Spinal cord (tissue), 10 donors: ENCODE measurements at places on chromosomes 7 and 10.
A peak's percentile ranks its signal among the peaks of the same experiment; 100 is the strongest.

DNA sequence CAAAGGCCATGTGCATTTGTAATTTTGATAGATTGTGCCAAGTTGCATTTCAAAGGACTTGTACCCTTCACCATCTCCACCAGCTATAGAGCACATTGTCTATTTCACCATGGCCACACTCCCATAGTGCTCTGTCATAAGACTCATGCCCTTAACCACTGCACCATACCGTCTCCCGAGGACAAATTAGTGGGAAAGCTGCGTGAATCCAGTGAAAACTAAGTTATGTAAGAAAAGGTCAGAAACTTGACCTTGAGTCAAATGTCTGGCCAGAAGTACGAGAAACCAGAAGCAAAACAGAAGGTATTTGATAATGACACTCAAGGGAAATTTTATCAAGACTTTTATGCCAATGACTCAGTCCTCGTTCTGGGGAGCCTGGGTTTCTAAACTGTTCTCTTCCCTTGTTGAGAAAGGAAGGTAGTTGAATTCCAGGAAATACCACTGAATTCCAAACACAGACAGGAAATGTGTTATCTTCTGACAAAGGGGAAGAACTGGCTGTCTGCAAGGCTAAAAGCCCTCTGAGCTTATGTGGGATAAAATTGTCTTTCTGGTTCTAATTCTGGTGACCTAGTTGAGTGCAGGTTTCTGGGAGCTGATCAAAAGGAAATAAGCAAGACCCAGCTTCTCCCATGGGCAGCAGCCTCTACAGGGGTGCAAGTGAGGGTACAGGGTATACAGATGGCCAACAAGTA lies 49.7 kb downstream of the CDK1 start:
- H3K4me3 ChIP-seq, result no peak overlapping the region
- no peaks in the 10 kb centered on the region for H3K27me3 ChIP-seq
- H3K4me1 ChIP-seq, result no peaks in the 10 kb centered on the region
- DNase-seq, result no peak

DNA sequence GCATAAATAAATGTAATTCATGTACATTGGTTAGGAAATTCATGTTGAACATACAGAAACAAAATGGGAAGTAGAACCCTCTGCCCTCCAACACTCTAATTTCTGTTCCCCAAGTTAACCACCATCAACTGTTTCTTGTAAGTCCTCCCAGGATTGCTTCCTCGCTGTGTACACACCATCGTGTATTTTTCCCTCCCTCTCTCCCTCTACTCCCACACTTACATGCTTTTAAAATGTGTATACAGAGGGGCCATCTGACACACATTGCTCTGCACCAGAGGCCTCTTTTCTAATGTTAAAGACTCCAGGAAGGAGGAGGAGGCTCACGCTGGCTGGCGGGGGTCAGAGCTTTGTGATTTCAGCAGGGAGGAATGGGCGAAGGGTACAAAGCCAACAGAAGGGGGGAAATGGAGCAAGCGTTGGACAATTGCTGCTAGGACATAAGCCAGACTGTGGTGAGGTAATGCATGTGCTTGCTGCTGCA lies 1.9 kb upstream of the EPHA1 start:
- DNase-seq, result no peak
- H3K4me1 ChIP-seq, result peaks cover 12% of the 10 kb centered on the region
- no peaks in the 10 kb centered on the region for H3K36me3 ChIP-seq

DNA sequence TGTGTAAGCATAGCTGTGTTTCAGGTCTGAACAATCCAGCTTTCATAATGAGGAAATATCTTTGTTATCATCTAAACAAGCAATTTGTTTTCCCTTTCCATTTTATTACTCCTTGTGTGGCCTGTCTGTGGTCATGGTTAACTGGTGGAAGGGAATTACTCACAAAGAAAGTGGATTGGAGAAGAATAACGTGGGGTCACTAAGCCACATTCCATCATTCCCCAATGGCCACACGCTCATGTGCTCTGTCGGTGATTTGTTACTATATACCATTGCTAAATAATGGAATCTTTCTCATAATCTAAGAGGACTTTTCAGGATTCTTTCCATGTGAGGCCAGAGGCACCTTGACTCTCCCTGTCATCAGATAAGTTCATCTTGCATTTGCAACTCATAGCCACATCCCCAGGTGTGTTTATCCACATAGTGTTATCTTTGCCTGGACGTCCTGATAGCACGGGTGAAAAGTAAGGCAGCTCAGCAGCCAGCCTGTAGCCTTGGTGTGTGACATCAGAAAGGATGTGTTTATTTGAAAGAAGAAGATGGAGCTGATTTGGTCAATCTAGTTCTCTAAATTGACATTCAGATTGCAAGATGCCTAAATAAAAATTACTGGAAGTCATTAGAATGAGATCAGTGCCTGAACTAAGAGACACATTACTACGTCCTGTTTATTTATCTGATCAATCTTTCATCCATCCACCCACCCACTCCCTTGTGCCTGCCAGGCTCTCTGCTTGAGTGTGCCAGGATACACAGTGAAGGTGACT lies 128.9 kb downstream of the CELF2 start:
- no peak for DNase-seq
- H3K27me3 ChIP-seq, result no peaks in the 10 kb centered on the region
- H3K4me3 ChIP-seq, result no peak overlapping the region

GRCh38 chr10:28945959-28946358 lies 268.6 kb downstream of the BAMBI start:
- H3K4me1 ChIP-seq, result no peaks in the 10 kb centered on the region
- no peaks in the 10 kb centered on the region for H3K36me3 ChIP-seq
- DNase-seq, result no peak

DNA sequence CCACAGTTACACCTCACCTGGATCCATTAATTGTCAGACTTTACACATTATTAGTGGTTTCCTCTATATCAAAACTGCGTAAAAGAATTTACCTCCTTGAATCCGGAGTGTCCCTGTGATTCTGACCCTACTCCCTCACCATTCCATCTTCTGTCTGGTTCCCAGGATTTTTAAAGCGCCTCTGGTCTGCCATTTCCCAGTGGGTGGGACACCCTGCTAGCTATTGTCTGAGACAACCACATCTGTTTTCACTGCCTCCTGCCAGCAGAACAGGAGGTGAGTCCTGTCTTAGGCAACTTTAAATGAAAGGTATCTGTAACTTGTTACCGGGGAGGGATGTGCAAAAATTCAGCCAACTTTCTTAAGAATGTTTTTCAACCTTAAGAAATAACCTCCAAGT lies 2.3 kb downstream of the MACROH2A2 start:
- no peak for DNase-seq
- peaks cover 3% of the 10 kb centered on the region for H3K27me3 ChIP-seq

GRCh38 chr7:158809596-158809995 lies 19.7 kb downstream of the ESYT2 start:
- peaks cover 6% of the 10 kb centered on the region for H3K36me3 ChIP-seq
- H3K4me1 ChIP-seq, result peaks cover under 1% of the 10 kb centered on the region
- no peak for DNase-seq
- H3K27ac ChIP-seq, result no peak overlapping the region

DNA sequence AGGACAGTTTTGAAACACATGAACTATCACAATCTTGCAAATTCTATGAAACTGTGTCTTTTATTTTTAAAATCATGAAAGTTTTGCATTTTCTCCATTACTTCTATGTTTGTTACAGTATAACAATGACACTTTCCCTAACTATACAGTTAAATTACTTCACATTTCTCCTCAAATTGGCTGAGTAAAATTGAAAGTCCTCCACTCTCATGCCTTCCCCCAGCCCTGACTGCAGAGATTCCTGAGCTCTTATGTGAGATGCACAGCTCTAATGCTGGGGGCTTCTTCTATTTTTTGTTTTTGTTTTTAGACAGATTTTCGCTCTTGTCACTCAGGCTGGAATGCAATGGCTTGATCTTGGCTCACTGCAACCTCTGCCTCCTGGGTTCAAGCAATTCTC lies 22.7 kb upstream of the MAP3K8 start:
- H3K27me3 ChIP-seq, result no peaks in the 10 kb centered on the region
- no peak overlapping the region for H3K27ac ChIP-seq
- no peak for DNase-seq

- no peak for DNase-seq
- no peak overlapping the region for H3K4me3 ChIP-seq
- no peaks in the 10 kb centered on the region for H3K36me3 ChIP-seq
- no peak overlapping the region for H3K27ac ChIP-seq
- H3K27me3 ChIP-seq, result no peaks in the 10 kb centered on the region
Observed at GRCh38 chr7:85708221-85708620, 521.4 kb upstream of the SEMA3D start.

- H3K27ac ChIP-seq, result no peak overlapping the region
- H3K4me3 ChIP-seq, result no peak overlapping the region
- DNase-seq, result no peak
- no peaks in the 10 kb centered on the region for H3K4me1 ChIP-seq
Observed at GRCh38 chr7:82210416-82211184, 233.0 kb downstream of the CACNA2D1 start.

DNA sequence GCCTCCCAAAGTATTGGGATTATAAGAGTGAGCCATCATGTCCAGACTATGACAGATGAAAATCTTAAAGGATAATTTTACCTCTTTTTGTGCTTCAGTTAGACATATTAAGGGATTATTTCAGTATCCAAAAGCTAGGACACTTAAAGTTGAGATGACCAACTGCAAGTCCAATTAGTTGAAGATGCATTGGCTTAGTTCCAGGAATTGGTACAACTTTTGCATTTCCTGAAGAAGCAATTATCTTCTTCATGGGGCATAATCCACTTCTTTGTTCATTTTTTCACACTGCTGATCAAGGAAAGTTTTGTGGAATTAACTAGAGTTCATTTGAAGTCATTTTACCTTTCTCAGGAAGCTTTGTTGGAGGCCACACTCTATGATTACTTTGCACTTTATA lies 72.0 kb upstream of the HECW1 start:
- H3K4me1 ChIP-seq, result no peaks in the 10 kb centered on the region
- no peak for DNase-seq
- no peaks in the 10 kb centered on the region for H3K36me3 ChIP-seq
- H3K4me3 ChIP-seq, result no peak overlapping the region
- H3K27ac ChIP-seq, result no peak overlapping the region
- H3K27me3 ChIP-seq, result no peaks in the 10 kb centered on the region

GRCh38 chr7:107538001-107538400 lies 25.7 kb downstream of the COG5 start:
- no peak overlapping the region for H3K4me3 ChIP-seq
- H3K36me3 ChIP-seq, result peaks cover 3% of the 10 kb centered on the region
- DNase-seq, result no peak
- no peaks in the 10 kb centered on the region for H3K4me1 ChIP-seq
- no peak overlapping the region for H3K27ac ChIP-seq

DNA sequence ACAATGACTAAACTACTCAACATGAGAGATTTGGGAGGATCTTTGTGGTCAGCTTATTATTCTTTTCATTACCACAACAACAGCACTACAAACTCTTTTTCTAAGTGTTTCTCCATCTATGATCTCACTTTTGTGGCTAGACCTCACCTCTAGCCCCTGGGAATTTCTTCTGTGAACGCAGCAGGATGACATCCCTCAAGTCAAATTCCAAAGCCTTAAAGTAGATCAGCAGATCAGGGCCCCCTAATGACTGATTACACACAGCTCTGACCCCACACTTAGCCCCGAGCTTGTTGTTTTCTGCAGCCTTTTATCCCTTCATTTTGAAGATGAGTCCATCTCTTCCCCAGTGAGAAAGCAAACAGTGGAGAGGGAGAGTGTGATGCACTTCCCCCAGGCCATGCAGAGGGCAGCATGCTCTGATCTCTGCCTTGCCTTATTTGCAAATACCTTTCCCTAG lies 27.3 kb downstream of the TFAM start:
- no peaks in the 10 kb centered on the region for H3K4me1 ChIP-seq

GRCh38 chr10:69866688-69867461 lies 65.2 kb downstream of the COL13A1 start:
- H3K4me3 ChIP-seq, result no peak overlapping the region
- H3K27me3 ChIP-seq, result peaks cover 2% of the 10 kb centered on the region
- peak overlapping the region; percentile 69 for H3K27ac ChIP-seq
- peaks cover 39% of the 10 kb centered on the region for H3K4me1 ChIP-seq
- no peaks in the 10 kb centered on the region for H3K36me3 ChIP-seq

DNA sequence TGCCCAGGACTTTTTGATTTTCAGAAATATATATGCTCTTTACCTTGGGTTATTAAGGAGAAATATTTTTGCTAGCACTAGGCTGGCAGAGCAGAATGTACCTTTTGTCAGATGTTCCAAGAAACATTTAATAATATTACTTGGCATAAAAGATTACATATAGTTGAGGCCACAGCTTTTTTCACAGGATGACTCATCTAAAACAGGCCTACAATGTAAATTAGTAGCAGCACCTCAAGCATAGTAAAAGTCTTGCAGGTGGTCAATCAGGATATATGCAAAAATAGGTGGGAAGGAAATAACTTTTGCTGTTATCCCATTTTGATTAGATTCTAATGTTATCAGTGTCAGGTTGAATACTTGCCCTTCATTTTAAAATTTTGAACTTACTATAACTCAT lies 14.9 kb upstream of the ITGB1 start:
- H3K36me3 ChIP-seq, result no peaks in the 10 kb centered on the region

DNA sequence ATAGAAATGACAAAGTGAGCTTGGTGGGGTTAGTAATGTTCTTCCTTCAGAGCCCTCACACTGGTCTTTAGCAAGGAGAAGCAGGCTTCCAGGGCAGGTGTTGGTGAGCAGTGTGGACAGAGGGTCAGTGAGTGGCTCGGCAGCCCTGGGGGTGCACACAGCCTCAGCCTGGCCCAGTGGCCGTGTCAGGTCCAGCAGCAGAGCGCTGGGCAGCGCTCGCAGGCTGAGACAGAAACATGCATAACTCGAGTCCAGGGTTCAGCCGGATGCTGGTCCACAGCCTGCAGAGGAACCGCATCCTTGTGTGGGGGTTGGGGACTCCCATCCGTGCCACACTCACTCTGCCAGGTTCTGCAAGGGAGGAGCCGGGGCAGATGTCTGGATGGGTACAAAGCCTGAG lies 11.0 kb upstream of the ZNF853 start:
- H3K4me1 ChIP-seq, result no peaks in the 10 kb centered on the region
- H3K27me3 ChIP-seq, result no peaks in the 10 kb centered on the region
- no peak overlapping the region for H3K27ac ChIP-seq
- peaks cover 96% of the 10 kb centered on the region for H3K36me3 ChIP-seq
- DNase-seq, result no peak
